ENCODE measurements at places on chromosomes 7 and 10.
A peak's percentile ranks its signal among the peaks of the same experiment; 100 is the strongest.

- DNase-seq = peak; percentile 43
Observed at GRCh38 chr7:117871778-117872538, 1.3 kb downstream of the CTTNBP2 start.

GRCh38 chr7:150375662-150376521 is 3.2 kb upstream of the ZNF775 start:
- no peak for DNase-seq

DNA sequence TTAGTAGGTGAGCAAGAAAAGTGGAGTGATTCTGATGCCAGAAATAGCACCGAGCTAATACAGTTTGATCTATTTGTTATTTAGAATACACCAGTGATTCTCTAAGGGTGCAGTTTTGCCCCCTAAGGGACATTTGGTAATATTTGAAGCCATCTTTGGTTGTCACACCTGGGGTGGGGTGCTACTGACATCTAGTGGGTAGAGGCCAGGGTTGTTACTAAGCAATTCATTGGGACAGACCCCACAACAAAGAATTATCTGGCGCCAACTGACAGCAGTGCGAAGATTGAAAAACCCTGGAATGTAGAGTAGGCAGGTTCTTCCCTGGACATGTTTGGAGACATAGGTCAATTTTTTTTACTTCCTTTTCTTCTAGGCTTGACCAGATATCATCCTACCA is 14.6 kb downstream of the PALS2 start:
- no peak for DNase-seq

- no peak for DNase-seq
Observed at GRCh38 chr7:138352570-138353461, 107.2 kb upstream of the TRIM24 start.

GRCh38 chr10:131909014-131909808 is 8.4 kb downstream of the PPP2R2D start:
- no peak for DNase-seq

GRCh38 chr10:79995979-79996634 is 47.2 kb upstream of the SFTPD start:
- DNase-seq = no peak

- no peak for DNase-seq
Observed at GRCh38 chr7:87498893-87499292, 23.4 kb upstream of the ABCB4 start.

DNA sequence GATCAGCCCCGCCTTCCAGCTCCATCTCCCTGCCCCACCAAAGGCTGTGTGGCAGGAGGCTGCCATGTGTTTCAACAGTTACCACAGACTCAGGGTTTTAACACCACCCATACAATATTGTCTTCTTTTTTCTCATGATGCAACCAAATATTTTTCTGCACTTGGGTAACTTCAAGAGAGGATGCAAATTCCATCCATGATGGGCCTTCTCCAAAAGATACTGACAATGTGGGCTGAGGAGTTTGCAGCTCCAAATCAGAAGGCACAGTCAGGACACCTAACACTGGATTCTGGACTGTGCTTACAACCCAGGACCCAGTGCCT is 347.9 kb downstream of the GRID1 start:
- DNase-seq = no peak

DNA sequence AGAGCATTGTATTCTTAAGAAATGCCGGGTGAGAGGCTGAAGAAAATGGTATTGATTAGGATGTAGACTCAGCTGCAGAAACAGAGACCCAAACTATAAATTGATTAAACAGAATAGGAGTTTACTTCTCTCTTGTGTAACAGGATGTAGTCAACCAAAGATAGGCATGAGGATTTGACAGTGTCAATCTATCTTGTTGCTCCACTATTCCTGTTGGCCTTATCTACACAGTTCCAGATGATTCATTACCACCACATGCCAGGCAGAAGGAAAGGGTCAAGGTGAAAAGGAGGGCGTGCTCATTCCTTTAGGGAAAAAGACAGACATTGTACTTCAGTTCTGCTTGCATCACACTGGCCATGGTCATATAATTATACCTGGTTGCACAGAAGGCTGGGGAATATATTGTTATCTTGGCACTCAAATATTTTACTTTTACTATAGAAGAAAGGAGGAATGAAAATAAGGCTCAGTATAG is 11.9 kb upstream of the DMTF1 start:
- no peak for DNase-seq

DNA sequence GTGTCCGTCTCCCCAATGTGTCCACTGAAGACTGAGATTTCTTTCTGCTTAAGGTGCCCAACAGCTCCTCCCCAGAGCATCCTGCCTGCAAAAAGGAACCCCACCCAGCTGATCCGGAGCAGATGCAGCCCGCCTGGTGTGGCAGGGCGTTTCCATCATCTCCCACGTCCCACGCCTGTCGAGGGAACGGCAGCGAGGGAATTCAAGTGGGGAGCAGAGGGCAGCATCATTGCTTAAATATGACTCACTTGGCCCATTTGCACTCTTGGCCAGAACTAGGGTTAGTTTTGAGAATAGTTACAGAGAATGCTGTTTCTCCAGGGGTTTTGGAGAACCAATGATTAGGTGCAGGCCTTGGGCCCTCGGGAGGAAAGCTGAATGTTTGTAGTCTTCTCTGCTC is 20.8 kb downstream of the VWA2 start:
- no peak for DNase-seq
